ENCODE measurements at places on chromosomes 4 and X.
A peak's percentile ranks its signal among the peaks of the same experiment; 100 is the strongest.

DNA sequence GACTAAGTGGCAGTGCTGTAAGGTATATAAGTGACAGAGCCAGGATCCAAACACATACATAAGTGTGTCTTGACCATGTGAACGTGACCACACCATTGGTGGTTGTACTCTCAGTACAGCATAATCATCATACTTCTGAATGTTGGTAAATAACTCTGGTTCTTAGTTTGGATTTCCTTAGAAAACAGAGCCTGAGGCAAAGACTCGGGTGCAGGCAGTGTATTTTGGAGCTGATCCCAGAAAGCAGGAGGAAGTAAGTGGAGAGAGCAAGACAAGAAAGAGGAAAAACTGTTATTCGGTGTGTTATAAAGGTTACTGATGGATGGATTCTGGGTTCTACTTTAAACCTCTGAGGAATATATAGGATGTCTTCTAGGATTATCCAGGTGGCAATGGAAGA, 127.9 kb downstream of the SLC39A8 start:
- DNase-seq = no peak

DNA sequence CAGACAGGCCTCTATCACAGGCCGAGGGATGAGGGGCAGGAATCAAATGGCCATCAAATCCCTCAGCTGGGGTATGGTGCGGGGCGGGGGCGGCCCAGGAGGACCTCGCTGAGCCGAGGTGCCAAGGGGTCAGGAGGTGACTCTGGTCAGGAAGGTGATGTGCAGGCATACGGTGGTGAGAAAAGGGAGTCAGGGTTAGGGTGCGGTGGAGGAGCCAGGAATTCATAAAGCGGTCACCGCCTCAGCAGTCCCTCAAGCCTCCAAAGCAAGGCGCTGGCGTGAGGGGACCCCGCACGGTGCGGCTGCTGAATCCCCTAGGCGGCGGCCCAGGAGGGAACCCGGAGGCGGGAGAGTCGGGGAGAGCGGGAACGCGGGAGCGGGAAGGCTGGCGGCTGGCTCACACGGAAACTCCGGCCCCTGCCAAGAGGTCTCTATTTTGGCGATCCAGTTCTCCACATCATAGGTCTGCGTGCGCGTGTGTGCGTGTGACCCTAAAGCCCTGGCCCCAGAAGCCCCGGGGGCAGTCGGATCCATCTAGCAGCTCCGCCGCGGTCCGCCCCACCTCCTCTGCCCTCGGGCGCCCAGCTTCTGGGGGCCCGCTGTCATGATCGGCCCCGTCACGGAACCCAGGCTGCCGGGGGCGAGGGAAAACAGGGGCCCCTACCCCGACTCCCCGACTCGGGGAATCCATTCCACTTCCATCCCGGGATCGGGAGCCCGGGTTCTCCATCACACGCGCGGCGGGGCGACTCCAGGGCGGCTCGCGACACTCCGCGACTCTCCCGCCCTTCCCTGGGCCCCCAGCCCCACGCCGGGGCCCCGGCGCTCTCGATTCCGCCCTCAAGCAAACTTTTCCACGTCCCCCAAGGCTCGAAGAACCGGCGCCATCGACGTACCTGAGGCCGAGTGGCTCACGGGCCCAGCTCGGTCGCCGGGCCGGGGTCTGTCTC, 593 bp downstream of the ELF4 start:
- DNase-seq = peak; percentile 10

GRCh38 chrX:57044245-57044644, 48.9 kb upstream of the SPIN3 start:
- no peak for DNase-seq

DNA sequence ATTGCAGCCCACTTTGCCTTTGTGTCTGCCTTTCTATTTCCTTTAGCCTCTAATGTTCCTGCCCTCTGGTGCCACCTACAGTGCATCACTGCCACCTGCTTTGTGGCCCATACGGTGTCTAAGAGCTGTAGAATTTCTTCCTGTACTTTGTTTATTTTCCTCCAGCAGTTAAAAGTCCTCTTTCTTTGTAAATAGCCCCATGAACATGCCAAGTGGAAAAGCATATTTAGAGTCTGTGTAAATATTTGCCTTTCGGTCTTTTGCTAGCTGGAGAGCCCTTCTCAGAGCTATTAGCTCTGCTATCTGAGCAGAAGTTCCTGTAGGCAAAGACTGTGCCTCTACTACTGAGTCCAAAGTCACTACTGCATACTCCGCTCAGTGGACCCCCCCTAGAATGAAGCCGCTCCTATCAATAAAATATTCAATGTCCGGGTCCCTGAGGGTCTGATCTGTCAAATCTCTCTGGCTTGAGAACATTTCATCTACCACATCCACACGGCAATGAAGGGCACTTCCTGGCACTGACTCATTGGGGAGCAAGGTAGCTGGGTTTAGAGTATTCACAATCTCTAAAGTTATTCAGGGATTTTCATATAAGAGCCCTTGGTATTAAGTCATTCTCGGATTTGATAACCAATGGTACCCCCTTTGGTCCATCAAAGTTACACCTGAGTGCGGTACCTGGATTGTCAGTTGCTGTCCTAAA, 36.3 kb downstream of the SULT1E1 start:
- peak; percentile 34 for DNase-seq

DNA sequence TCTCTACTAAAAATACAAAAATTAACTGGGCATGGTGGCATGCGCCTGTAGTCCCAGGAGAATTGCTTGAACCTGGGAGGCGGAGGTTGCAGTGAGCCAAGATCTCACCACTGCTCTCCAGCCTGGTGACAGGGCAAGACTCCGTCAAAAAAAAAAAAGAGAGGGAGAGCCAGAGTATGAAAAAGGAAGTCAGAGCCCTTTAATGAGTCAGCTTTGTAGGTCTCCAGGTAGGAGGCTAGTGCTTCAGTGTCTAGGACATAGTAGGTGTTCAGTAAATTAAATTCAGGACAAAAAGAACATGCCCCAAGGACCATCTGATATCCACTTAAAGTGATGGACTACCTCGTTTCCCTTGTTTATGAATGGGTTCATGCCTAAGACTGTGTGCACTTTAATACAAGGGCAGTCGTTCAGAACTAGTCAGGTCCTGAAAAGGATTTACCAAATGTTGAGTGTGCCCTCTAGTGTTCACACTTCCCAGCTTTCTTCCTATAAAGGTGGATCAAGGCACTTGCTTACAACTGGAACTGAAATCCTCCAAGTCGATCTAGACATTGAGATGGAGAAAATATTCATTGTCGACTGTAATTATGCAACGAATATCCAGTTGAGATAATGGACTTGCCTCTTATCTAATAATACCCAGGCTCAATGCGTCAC, 29.0 kb downstream of the F9 start:
- no peak for DNase-seq

- DNase-seq = no peak
Measured at GRCh38 chr4:154444958-154445357, 46.6 kb downstream of the DCHS2 start.

DNA sequence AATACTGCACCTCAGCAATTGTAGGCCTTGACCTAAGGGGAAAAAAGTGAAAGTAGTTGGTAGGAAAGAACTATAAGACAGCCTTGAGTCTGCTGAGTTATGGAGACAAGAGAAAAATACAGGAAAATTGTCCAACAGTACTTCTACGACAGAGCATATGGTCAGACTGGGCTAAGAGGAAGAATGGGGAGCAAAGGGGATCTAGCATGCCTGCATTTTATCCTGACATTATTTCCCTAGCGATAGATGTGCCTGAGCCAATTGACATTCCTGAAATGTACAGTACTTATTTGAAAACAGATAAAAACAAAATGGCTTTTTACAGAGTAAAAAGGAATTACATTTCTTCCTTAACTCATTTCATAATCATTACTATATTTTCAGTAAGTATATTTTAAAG, 22.2 kb downstream of the GUCY1A1 start:
- DNase-seq = no peak

- DNase-seq = no peak
Measured at GRCh38 chrX:69161371-69161770, 3.9 kb downstream of the PJA1 start.

DNA sequence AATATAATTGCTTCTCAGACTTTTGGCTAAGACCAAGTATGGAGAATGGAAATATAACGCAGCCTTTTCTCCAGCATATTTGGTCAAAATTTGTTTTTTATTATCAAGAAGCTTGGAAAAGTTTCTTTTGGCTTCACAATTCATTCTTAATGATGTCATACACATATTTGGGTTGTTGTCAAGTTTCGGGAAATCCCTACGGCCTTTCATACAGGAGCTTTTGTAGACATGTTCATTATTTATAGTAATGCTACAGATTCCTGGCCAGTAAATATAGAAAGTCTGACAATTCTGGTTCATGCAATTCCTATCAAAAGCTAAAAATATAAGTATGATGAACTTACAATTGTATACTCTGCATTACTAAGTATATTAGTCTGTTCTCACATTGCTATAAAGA, 112.9 kb downstream of the IRF2 start:
- no peak for DNase-seq

- no peak for DNase-seq
Measured at GRCh38 chr4:7289589-7289988, 97.3 kb downstream of the SORCS2 start.

DNA sequence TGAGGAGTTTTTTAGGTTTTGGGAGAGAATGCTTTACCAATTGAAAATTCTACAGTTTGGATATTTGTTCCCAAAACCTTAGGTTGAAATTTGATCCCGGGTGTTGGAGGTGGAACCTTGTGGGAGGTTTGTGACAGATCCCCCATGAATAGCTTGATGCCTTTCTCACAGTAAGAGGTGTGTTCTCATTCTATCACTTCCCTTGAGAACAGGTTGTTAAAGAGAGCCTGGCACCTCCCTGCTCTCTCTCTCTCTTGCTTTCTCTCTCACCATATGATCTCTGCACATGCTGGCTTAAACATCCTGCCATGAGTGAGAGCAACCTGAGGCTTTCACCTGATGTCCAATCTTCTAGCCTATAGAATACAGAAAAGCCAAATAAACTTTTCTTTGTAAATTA, 1475.5 kb upstream of the AGA start:
- DNase-seq = no peak

DNA sequence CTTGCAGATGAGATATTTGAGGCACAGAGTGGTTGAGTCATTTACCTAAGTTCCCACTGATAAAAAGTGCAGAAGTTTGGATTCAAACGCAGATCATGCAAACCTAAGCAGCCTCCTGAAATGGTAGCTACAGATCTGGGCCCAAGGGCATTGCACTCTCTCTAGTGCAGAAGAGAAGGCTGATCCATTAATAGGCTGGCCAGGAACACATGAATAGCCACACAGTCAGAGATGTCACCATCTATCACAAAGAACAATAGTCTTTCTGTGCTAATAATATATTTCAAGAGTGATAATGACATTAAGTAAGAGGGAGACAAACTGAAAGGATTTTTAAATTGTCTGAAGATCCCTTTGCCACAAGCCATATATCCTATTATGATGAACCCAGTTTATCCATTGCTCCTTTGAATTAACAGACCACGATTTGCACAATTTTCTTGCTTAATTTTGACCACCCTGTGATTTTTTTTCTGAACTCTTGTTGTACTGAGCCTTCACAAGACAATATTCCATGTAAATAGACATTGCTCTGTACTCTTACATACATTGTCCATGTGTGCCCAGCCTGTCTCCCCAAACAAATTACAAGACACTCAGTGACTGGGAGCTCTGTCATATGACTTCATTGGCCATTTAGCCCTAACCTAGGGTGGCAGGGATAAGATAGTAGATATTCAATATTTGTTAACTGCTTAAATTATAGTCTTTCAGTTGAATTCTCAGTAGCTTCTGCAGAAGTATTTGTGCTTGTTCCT, 112.4 kb upstream of the RBPJ start:
- no peak for DNase-seq

DNA sequence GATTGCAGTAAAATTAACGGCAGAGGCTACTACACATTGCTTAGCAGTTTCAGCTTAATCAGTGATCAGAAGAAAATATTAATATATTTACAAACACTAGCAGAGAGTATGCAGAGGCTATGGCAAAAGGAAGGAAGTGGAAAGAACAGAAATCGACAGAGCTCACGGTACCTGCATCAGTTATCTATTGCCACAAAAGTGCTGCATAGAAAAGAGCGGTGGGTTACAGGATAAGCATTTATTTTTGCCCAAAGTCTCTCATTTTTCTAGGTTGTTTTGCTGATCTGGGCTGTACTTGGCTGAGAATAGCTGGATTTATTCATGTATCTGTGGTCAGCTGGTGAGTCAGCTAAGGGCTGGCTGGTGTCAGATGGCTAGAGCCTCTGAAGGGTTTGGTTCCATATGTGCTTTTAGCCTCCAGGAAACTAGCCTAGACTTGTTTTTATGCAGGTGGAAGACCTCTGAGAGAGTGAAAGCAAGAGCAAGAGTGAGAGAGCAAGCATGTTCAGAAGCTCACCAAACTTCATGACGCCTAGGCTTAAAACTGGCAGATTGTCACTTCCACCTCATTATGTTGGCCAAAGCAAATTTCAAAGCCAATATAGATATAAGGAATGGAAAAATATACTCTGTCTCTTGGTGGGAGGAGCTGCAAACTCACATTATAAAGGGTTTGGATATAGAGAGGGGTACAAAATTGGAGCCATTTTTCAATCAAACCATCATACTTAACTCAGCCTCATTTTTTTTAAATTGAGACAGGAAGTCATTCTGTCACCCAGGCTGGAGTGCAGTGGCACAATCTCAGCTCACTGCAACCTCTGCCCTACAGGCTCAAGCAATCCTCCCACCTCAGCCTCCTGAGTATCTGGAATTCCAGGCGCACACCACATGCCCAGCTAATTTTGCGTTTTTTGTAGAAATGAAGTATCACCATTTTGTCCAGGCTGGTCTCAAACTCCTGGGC, 153.2 kb upstream of the RPL34 start:
- no peak for DNase-seq

DNA sequence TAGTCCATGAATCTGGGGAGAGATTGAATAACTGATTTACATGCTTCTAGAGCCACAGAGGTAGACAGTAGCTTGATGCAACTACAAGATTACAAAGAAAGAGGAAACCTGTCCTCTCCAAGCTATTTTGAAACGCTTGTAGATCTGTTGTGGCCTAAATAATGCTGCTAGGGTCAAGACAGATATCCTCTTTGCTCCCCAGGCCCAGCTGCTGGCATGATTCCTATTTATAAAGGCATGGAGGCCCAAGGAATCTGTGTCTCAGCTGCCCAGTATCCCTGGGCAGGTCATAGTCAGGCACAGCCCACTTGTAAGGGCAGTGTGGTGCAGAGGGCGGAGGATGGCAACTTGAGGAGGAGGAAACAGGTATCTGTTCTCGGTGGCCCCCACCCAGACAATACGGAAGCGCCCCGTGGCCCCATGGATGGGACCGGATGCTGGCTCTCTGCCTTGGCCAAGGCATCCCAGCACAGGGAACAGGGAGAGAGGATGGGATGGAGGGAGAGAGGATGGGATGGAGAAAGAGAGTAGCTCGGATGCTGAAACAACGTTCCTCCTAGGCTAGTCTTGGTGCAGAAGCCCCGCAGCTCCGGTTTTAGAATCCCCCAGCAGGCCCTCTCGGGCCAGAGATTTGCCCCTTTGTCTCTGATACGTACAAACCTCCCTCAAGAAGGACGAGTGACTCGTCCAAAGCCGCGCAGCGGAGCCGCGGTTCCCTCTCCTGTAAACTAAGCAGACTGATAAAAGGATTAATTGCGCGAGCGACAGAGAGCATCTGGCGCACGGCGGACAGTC, 767 bp upstream of the SMIM20 start:
- DNase-seq = peak; percentile 71

GRCh38 chrX:3529466-3530010, 183.1 kb upstream of the MXRA5 start:
- DNase-seq = no peak

- no peak for DNase-seq
Measured at GRCh38 chr4:105352826-105353225, 121.0 kb downstream of the PPA2 start.

- no peak for DNase-seq
Measured at GRCh38 chr4:79287718-79288117, 38.1 kb downstream of the NAA11 start.

Data from COR-L47 (cell line).